HEK293T (cell line): ENCODE measurements at places on chromosomes 1 and 21.

- DNase-seq = no peak
Measured at GRCh38 chr1:41021526-41022308, at the start of gene SLFNL1. SLFNL1 (minus strand) TSS chr1:41021725; CDS start chr1:41020660, 1,065 bp downstream.

DNA sequence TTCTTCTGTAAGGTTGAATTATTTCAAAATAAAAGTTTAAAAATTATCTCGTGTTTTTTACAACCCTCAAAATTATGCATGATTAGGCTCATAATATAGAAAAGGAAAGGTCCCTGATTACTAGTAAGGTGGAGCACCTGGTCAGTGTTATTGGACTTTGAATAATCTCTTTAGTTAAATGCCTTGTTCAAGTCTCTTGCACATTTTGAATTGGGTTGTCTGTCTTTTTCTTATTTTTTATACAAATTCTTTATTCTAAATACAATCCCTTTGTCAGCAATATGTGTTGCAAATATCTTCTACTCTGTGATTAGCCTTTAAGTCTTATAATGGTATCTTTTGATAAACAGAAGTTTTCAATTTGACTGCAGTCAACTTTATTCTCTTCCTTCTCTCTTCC, 100.7 kb upstream of the TNFSF4 start:
- DNase-seq = no peak

- DNase-seq = no peak
Measured at GRCh38 chr1:39508857-39509305, 17.4 kb downstream of the BMP8A start.

GRCh38 chr1:37083603-37084002, 49.3 kb upstream of the GRIK3 start:
- DNase-seq = no peak

DNA sequence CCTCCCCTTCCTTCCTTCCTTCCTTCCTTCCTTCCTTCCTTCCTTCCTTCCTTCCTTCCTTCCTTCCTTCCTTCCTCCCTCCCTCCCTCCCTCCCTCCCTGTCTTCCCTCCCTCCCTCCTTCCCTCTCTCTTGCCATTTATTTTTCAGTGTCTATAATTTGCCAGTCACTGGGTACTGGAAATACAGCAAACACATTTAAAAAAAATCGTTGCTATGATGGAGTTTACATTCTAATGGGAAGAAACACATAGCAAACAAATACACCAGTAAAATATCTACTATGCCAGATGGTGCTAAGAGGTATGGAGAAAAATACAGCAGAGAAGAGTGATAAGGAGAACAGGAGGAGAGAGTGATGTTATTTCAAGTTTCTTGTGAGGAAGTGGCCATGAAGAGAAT, 309.5 kb downstream of the CTH start:
- no peak for DNase-seq

- no peak for DNase-seq
Measured at GRCh38 chr1:3550511-3551289, 60.6 kb downstream of the MEGF6 start.

- no peak for DNase-seq
Measured at GRCh38 chr1:207022996-207023679, 9.4 kb downstream of the C1orf116 start.

DNA sequence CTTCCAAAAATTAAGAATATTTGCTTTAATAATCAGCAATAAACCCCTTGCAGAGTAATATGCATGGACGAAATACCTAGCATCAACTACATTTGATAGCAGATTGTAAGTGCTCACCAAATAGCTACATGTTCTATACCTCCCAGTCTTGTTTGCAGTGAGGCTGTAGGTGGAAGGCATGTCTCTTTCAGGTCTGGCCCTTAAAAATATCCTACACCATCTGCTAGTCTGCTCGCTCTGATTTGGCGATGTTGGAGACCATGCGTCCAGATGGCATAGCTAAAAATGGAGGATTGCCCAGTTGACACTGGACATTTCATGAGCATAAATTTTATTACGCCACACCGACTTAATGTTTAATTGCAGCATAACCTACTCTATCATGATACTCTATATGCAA, 47.1 kb downstream of the SSX2IP start:
- DNase-seq = no peak
